ENCODE measurements at places on chromosomes 12 and 14.

DNA sequence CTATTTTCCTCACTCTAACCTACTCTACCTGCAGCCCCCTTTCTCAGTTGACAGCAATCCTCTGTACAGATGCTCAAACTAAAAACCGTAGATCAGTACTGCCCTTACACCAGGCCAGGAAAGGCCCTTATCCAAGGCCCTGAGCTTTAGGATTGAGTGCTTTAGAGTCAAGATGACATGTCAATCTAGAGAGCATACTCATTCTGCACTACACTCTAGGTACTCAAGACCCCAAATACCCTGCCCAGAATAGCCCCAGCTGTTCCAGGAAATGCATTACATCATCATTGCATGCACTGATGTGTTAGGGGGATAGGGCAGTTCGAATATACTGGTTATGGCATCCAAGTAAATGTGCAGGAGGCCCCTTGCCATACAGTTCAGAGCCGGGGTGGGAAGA lies 3.5 kb upstream of the PHLDA1 start:
- DNase-seq, result no peak

DNA sequence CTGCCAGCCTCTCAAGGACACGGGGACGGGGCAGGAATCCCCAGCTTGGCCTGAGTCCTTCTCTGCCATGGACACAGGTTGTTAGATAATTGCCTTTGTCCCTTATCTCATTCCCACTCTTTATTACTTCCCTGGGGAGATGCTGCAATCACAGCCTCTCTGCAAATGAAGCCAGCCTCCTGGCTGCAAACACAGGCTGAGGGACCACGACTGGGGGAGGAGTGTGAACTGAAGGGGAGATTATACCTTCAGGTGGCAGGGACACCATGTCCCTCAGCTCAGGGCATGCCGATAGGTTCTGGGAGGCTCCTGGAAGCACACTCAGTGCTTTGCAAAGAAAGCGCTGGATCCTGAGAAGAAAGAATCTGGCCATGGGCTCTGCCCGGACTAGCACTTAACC lies 16.1 kb upstream of the CHGA start:
- no peak for DNase-seq

DNA sequence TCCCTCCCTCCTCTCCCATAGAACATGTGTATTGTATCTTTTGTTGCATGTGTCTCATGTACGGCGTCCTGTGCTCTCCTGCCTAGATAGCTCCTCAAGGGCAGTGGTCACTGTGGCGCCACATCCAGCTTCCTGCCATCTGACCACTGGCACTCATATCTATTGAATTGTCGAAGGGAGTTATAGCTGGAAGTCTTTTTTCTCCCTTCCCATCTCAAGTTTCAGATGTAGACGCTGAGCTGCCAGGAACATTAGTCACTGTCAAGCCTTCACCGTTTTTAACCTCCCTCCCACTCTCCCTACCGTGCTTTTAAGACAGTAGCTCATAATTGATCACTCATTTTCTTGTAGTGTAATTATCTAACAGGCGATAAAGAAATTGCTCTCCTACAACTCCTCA lies 33.0 kb downstream of the MTHFD1 start:
- DNase-seq, result no peak

GRCh38 chr12:47280543-47281300 lies 201.0 kb upstream of the AMIGO2 start:
- no peak for DNase-seq

All from amygdala (tissue), 56 donors.